ENCODE measurements at places on chromosomes 3 and 15.

GRCh38 chr15:83837945-83838571 lies 184.1 kb downstream of the ADAMTSL3 start:
- DNase-seq: no peak

GRCh38 chr3:11774296-11774877 lies 72.3 kb downstream of the TAMM41 start:
- DNase-seq: no peak

DNA sequence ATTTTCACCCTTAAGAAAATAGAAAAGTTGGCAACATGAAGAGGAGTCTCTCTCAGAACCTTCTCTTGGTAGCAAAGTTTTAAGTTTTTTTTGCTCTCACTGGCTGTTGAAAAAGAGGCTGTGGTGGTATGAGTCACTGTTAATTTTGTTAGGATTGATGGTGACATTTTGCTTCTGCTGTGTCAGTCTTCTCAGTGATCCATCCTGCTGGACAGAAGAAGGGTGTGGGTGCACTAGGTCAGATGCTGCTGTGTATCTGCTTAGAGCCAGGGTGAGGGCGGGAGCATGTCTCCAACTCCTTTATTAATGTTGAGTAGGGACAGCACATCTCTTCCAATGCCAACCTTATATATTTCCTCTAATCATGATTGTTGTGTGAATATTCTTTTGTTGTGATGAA lies 369.5 kb downstream of the FEZF2 start:
- DNase-seq: no peak

GRCh38 chr3:37753428-37753827 lies 108.3 kb upstream of the CTDSPL start:
- no peak for DNase-seq

GRCh38 chr3:53551324-53551723 lies 56.9 kb downstream of the CACNA1D start:
- DNase-seq: no peak

- DNase-seq: no peak
These were observed 139.3 kb downstream of the CHSY1 start for GRCh38 chr15:101112336-101113113.

GRCh38 chr3:99505200-99505599 lies 133.2 kb upstream of the COL8A1 start:
- no peak for DNase-seq

- DNase-seq: no peak
These were observed 910.0 kb upstream of the ROBO1 start for GRCh38 chr3:80677796-80678195.

- no peak for DNase-seq
These were observed 37.4 kb upstream of the GOLGA8B start for GRCh38 chr15:34620814-34621213.

DNA sequence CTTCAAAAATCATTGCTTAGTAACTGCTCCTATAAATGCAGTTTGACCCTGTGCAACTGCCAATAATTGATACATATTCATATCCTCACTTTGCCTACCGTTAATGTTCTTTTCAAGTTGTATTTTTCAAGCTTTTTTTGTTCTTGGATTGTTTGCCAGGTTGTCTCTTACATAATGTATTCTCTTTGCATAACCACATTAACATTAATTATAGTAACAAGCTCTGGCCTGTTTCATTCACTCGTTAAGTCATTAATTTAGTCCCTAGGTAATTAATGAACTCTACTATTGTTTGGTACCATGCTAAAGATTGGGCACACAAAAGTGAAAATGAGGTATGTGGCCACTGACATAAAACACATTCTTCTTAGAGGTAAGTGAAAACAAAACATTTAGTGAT lies 1338.8 kb downstream of the NSUN3 start:
- DNase-seq: no peak

DNA sequence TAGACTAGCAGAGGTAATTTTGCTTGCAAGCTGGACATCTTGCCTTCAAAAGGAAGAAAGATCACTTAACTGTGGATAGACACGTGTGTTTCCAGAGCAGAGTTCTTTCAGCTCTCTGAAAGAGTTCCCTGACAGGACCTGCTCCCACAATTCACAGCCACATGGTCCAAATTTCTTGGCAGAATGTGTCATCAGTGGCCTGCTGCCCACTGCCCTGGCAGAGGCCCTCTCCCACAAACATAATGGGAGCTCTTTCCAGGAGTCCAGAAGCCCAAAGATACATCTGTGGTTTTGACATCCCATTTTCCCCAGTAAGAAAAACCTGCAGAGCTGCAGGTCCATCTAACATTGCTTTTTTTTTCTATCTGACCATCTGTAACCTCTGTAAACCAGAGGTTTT lies 48.3 kb downstream of the SERPINI1 start:
- no peak for DNase-seq

GRCh38 chr3:58011580-58011979 lies 3.4 kb downstream of the FLNB start:
- DNase-seq: no peak

DNA sequence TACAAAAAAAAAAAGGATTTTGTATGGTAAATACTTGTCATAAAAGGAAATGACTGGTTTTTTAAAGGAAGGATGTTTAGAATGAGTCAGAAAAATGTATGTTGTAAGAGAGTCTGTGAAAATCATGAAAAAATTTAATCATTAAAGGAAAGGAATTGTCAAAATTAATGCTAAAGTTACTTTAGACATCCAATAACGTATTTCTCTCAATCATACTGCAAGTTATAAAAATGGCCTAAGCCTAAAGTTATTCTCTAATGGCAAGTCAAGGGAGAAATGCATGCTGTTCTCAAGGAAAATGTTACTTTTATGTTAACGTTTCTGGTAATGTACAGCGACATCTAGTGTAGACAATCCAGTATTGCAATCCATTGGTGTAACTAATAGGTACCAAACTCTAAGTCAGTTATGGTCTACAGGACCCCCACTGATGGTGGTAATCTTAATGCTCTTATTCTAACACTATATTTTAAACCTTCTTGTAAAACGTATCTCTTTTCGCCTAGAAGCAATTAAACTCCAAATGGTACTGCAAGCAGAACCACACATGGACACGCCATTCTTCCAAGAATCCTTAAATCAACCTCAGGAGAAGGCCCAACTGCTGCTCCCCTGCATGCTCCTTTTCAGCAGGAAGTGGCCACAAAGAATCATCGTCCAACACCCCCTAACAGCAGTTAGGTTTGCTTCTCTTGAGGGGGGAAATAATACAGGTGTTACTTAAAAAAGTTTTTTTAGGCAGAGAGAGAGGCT lies 35.2 kb downstream of the NCEH1 start:
- peak; percentile 16 for DNase-seq

DNA sequence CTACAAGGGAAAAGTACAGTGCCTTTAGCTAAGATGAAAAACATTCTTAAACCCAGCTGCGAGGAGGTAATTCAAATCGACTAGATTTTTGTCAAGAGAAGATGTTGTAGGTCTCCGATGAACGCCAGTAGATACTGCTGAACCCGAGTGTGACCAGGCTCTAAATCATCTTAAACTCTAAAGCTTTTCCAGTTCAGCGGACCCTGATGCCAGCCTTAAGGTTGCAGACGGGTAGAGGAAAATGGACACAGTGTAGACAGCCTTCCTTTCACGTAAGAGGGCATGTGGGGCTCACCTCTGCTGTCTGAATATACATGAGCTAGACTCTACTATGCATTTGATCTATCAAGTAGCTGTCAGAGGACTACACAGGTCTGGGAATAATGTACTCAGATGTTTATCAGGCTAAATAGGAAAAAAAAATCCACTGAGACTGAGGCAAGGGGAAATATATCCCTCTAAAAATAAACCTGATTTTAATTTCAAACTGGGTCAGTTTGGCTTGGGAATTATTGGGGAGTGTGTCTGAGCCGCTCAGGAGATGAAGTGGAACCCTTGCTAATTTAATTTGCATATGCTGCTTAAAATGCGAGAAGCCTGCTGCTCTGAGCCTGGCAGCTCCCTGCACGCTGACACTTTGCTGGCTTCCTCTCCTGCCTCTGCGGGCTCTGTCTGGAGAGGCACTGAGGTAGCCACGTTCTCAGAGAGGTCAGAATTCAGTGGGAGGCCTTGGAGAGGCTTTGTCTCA lies 151.9 kb downstream of the CADPS start:
- no peak for DNase-seq

DNA sequence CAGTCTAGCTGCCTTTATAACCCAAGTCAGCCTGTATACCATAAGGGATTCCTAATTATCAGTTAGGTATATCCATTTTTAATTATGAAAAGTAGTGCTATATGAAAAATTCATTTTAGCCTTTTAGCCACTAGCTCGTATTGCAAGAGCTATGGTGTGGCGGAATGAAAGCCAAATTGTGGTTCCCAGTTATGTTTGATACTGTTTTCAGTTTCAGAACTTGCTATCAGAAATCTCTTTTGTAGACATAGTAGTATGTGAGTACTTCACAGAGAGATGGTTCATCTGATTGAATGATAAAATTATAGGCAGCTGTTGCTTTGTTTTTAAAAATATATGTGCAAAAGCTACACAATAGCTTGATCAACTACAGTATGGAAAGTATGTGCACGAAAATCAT lies 134.6 kb downstream of the SLC25A26 start:
- no peak for DNase-seq

DNA sequence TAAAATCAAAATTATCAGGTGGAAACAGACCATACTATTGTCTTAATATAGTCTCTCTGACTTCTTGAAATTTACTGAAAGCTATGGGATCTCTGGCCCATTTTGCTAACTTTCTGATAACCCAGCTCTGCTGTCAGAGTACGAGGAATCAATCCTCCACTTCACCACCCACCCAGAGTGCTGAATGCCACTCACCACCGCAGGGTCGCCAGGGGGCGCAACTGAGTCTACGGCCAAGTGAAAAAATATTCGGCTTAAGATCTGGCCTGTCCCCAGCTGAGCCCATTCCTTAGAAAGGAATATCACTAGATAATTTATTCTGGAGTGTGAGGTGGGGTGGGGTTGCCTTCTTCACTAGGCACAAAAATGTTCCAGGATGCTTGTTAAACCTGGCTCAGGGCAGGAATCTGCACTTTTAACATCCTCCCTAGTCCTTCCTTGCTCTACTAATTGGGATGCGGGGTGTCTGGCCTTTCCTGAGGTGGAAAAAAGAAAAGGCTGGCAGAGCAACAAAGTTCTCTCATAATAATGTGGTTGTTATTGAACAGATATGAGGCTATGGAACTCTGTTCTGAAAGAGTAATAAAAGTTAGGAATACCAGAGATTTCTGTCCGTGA lies 520.6 kb downstream of the MFSD1 start:
- no peak for DNase-seq

DNA sequence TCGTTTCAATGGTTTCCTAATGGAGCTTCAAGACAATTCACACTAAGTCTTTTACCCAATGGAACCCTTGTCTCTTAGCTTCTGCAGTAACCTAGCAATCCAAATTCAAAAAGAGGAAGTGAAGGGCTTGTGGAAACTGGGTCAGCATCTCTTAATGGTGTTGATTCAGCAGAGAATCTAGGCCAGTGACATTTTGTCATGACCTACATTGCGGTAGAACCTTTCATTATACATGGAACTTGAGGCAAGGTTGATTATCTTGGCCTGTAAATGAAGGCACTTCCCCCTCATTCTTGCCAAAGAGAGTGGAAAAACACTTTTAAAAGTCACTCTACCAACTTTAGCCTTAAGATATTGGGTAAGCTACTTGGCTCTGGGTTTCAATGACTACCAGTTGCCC lies 42.8 kb downstream of the C2CD4B start:
- DNase-seq: no peak

DNA sequence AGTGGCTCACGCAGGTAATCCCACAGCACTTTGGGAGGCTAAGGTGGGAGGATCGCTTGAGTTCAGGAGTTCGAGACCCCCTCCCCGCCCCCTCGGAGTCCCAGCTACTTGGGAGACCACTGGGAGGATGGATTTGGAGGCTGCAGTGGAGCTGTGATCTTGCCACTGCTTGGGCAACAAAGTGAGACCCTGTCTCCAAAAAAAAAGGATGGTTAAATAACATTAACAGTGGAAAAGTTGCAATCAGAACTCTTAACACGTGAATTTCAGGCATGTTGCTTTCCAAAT lies 1.4 kb upstream of the TMEM87A start:
- DNase-seq: no peak

DNA sequence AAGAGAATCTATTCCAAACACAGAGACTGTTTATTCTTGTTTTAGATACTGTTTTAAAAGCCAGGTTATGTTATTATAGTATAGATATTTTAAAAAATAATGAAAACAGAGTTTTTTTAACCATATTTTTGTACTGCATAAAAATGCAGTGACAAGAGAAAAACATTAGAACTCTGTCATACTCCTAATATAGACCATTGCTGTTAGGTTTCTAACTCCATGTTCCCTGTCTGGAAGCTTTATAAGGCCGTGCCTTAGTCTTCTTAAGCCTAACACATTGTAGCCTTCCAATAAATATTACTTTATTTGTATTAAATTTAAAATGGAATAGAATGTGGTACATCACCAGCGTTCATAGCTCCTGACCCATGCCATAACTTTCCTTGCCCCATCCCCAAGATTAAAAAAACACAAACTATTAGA lies 53.2 kb downstream of the MBNL1 start:
- no peak for DNase-seq

DNA sequence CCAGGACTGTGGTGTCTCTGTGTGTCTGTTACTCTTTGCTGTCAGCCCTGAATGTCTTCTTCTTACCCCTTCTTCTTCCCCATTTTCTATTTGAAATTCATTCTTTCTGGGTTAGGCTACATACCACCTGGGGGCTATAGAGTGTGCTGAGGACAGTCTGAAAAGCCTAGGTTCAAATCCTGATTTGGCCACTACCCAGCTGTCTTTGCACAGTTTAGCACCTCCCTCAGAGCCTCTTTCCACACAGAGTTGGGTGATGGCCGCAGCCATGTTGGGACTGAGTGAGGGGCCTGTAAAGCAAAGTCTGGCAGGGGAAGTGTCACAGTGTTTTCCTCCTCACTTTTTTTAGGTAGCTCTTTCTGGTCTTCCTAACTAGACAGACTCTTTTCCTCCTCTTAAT lies 113.7 kb downstream of the CHCHD6 start:
- no peak for DNase-seq

DNA sequence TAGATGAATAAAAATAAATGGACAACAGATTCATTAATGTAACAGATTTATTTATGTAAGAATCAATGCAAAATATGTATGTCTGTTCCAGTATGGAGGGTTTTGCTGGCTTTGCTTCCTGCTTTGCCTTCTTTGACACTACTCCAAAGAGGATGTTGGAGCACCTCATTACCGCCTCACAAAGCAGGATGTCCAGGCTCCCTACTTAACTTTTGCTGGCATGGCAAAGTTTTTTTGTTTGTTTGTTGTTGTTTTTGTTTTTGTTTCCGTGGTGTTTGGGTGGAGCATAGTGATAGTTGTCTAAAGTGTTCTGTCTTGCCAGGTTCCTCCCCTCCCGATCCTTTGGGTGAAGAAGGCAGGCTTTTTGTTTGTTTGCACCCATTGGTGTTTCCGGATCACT lies 38.7 kb downstream of the DIPK2A start:
- DNase-seq: no peak

DNA sequence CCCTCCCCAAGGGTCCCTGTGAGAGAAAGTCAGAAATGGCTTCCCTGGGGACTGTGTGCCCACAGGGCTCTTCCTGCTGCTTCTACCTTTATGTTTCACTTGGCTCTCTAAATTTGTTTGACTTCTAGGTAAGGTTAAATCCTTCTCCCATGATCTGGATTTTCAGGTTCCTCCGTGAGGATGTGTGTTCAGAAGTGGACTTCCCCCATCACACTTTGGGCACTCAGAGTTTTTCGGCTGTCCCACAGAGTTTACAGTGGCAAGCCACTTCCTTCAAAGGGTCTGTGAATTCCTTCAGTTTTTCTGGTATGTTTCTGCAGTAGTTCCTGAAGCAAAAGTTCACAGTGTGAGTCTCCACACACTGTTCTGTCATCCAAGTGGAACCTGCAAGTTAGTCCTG lies 30.9 kb upstream of the RARB start:
- DNase-seq: no peak
